SHP77 (cell line): ENCODE measurements at places on chromosomes 16 and 17.

GRCh38 chr16:23852794-23853562 lies 17.2 kb downstream of the PRKCB start:
- DNase-seq: no peak

- no peak for DNase-seq
Observed at GRCh38 chr17:82668024-82668630, 19.9 kb upstream of the WDR45B start.

DNA sequence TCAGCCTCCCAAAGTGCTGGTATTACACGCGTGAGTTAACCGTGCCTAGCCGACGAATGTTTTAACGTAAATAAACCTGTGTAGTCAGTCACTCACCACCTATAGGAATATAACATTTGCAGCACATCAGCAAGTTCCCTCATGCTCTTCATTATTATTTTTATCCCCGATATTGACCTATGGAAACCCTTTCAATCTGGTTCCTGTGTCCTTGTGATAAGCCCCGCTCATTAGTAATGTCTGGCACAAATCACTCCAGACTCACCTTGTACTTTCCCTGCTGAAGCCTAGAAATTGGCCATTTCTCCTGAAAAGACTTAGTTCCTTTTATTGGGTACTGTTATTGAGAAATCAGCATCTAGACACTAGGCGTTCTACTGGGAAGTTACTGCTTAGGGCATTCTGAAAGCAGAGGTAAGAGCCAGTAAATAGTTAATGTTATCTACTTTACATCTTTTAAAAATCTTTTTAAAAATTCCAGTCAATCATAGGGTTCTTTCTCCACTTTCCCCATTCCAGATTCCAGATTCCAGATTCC lies 1.5 kb upstream of the PHKG2 start:
- no peak for DNase-seq

GRCh38 chr16:14128097-14128496 lies 57.0 kb downstream of the MRTFB start:
- DNase-seq: no peak

DNA sequence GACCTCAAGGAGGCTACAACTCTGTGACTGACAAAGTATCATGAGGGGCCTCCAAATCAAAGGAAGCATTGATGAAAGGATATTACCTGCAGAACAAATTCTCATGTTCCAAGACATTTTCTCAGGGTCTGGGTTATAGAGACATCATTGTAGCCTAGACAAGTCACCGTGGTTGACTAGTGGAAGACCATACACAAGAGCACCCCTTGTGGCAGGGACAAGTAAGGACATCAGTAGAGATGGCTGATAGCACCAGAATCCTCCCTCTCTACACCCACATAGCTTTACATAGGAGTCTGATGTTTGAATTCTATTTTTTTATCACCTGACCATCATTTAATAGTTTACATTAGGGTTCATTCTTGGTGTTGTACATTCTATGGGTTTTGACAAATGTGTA lies 32.5 kb upstream of the CDH8 start:
- DNase-seq: peak; percentile 6

- no peak for DNase-seq
Observed at GRCh38 chr16:89349947-89350633, 132.6 kb downstream of the ZNF778 start.

DNA sequence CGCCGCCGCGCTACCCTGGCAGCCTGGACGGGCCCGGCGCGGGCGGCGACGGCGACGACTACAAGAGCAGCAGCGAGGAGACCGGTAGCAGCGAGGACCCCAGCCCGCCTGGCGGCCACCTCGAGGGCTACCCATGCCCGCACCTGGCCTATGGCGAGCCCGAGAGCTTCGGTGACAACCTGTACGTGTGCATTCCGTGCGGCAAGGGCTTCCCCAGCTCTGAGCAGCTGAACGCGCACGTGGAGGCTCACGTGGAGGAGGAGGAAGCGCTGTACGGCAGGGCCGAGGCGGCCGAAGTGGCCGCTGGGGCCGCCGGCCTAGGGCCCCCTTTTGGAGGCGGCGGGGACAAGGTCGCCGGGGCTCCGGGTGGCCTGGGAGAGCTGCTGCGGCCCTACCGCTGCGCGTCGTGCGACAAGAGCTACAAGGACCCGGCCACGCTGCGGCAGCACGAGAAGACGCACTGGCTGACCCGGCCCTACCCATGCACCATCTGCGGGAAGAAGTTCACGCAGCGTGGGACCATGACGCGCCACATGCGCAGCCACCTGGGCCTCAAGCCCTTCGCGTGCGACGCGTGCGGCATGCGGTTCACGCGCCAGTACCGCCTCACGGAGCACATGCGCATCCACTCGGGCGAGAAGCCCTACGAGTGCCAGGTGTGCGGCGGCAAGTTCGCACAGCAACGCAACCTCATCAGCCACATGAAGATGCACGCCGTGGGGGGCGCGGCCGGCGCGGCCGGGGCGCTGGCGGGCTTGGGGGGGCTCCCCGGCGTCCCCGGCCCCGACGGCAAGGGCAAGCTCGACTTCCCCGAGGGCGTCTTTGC lies 3.1 kb downstream of the HIC1 start:
- no peak for DNase-seq
